Epithelial cell of proximal tubule (primary cell): ENCODE measurements at places on chromosomes 11 and 22.
A peak's percentile ranks its signal among the peaks of the same experiment; 100 is the strongest.

- DNase-seq, result no peak
Observed at GRCh38 chr11:45984192-45984591, 61.7 kb downstream of the LARGE2 start.

GRCh38 chr11:45076761-45077160, 69.7 kb upstream of the PRDM11 start:
- no peak for DNase-seq

DNA sequence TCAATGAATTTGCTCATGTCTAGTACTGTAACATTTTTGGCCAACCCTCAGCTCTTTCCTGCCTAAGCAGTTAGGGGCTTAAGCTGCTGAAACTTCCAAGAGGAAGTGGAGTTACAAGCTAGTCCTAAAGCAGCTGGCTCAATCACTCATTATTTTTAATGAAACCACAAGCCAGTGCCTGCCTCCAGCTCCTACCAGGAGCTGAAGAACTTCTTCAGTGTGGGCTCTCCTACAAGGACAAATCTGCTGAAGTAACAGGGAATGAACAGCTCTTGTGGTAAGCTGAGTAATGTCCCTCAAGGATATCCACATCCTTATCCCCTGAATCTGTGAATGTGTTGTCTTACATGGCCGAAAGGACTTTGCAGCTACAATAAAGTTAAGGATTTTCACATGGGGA, 112.5 kb downstream of the BBOX1 start:
- no peak for DNase-seq

GRCh38 chr11:111814557-111815320, 48.5 kb upstream of the PPP2R1B start:
- DNase-seq, result no peak

DNA sequence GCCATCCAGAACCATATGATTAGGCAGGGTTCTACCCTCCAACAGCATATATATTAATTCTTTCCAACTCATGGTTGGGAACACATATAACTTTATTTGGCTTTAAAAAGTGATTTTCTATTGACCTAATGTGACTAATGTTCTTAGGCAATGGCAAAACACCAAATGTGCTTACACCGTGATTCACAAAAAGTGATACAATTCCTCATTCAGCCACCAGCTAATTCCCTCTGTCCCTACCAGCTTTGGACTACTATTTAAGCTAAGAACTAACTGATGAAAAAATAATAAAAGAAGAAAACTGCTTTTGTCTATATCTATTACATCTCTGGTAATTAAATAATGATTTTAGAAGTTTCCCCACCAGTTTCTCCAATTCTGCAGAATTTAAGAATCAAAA, 4.7 kb downstream of the CTSC start:
- DNase-seq, result no peak

- no peak for DNase-seq
Observed at GRCh38 chr11:21631991-21632390, 560.9 kb upstream of the ANO5 start.

- DNase-seq, result no peak
Observed at GRCh38 chr11:66228521-66228920, 39.9 kb upstream of the RAB1B start.

- DNase-seq, result no peak
Observed at GRCh38 chr11:64971421-64972233, at the start of gene MAJIN. Gene MAJIN, minus strand, starts transcription at chr11:64972108. Its CDS starts 12,703 bp downstream, at chr11:64959405.

DNA sequence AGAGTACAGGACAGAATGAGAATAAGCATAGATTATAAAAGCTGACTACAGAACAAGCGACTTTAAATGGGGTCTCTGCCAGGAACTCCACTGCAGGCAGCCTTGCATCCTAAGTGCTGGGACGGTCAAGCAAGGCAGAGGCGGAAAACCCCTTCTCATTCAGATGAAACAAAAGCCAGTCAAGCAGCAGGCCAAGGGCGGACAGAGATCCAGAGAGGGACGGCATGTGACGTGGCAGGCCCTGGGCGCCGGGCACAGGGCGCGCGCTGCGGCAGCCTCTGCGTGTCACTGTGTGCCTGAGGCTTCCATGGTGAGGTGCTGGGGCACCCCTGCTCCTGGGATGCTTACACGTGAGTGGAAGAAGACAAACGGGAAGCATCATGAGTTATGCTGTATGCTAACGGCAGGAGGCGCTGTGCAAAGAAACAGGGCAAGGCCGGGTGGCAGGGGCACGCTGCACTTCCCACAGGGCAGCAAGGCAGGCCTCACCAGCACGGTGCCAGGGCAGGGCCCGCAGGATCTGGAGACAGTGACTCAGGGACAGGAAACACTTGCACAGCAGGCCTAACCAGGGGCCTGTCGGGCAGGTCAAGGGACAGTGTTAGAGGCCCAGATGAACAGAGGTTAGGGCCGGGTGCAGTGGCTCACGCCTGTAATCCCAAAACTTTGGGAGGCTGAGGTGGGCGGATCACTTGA, 6.2 kb downstream of the TOLLIP start:
- no peak for DNase-seq

DNA sequence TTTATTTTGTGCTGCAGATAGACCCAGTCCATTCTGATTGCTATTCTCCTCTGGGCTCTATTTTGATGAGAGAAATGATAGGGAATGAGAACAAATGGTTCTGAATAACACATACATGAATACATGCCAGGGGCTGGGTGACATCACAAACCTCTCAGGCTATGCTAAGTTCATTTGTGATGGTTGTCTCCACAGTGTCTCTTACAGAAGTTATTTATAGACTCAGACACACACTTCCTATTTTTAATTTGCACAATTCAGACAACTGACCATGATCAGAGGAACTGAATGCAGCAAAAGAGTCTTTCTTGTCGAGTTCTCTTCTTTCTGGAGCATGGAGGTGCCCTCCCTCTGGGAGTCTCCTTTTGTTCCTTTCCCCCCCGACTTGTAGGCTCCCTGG, 991.7 kb downstream of the OPCML start:
- no peak for DNase-seq

GRCh38 chr22:23504516-23504915, 75.6 kb downstream of the IGLL1 start:
- no peak for DNase-seq

DNA sequence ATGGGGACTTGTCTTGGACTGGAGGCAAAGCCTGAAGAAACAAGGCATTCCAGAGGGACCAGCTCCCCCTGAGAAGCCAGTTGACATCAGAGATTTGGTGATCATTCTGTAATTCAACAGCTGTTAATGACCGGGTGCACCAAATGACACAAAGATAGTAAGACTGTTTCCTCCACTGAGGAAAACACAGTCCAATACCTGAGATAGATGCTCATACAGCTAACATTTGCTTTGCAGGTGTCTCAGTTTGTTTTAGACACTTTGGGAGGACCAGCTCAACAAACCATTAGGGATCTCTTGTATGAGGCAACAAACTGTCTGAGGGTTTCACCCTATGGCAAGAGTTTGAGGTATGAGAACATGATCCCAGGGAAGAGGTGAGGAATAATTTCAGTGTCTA, 237.2 kb upstream of the PLET1 start:
- no peak for DNase-seq

DNA sequence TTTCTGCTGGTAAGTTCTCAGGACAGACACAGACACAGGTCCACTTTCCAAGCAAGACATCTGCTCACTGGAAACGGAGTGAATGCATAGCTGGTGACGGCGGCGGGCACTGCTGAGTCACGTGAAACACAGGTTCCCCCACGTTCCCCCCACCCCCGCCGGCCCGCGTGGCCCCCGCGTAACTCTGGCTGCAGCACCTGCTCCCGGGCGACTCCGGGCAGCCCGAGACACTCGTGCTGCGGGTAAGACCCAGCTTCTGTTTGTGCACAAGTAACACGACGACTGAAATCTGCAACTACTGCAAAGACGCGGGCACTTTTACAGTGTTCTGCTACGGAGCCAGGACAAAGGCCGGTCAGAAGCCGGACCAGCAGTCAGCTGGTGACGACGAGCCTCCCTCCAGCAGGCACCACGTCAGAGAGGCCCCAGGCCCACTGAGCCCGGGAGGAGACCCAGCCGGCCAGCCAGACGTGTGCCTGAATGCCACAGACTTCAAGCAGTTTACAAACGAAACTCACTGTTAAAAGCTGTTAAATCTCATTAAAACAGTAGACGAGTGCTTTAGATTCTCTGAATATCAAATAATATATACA, 12.9 kb upstream of the ARFGAP3 start:
- no peak for DNase-seq

- no peak for DNase-seq
Observed at GRCh38 chr11:111645657-111646316, 43.5 kb downstream of the SIK2 start.

GRCh38 chr22:44892243-44892642, 117.6 kb downstream of the PHF21B start:
- no peak for DNase-seq

DNA sequence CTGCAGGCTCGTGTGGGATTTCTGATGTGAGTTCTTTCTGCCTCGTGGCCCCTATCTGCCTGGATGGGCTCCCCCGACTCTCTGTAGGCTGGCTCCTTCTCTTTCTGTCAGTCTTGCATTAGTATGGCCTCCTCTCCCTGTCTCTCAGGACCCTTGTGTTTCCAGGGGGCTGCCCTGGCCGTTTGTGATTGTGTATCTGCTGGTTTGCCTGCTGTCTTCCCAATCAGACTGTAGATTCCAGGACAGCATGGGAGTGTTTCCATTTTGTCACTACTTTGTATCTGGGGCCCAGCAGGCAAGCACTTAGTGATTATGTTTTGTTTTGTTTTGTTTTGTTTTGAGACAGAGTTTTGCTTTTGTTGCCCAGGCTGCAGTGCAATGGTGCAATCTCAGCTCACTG, 25.6 kb downstream of the SNAP29 start:
- DNase-seq, result no peak

GRCh38 chr11:18265949-18266348, at the start of gene SAA1:
Gene SAA1, plus strand, starts transcription at chr11:18266264. Its CDS starts 624 bp downstream, at chr11:18266888.
- DNase-seq, result peak; percentile 50

- DNase-seq, result no peak
Observed at GRCh38 chr11:16321148-16321547, 35.2 kb downstream of the SOX6 start.

- no peak for DNase-seq
Observed at GRCh38 chr22:42231929-42232328, 38.5 kb downstream of the TCF20 start.

GRCh38 chr11:16737818-16738192, 642 bp upstream of the C11orf58 start:
- DNase-seq, result no peak

DNA sequence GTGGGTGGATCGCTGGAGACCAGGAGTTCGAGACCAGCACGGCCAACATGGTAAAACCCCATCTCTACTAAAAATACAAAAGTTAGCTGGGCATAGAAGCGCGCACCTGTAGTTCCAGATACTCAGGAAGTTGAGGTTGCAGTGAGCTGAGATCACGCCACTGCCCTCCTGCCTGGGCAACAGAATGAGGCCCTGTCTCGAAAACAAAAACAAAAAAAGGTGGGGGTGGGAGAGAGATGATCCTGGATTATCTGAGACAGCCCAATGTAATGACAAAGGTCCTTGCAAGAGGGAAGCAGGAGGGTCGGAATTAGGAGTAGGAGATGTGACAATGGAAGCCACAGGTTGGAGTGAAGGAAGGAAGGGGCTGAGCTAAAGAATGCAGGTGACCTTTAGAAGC, 87.6 kb upstream of the APOA1 start:
- no peak for DNase-seq

GRCh38 chr11:123601136-123601535, 53.3 kb downstream of the SCN3B start:
- no peak for DNase-seq

DNA sequence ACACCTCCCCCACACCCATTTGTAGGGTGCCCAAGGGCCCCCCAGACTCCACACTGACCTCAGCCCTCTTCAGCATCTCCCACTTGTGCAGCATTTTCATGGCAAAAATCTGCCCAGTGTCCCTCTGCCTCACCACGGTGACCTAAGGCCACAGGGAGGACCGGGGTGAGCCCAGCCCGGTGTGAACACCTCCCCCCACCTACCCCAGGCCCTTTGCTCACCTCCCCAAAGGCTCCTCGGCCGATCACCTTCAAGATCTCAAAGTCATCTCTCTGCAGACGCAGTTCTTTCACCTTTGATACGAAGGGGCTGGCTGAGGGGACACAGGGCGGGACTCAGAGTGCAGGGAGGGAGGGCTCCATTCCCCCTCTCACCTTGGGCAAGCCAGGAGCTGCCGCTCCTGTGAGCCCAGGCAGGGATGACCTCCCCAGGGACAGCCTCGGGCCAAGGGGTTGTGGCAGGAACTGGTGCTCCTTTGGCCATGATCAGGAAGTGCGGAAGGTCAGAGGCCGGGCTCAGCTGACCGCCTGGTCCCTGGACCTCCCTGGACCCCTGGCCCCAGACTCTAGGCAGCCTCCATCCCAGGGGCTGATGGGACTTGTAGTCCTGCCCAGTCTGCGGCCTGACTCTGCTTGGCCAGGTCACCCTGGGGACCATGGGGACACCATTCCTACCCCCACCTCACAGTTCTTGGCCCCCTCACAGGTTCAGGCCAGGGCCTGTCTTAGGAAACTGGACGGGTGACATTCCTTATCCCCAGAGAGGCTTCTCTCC, 2.7 kb downstream of the CDC42BPG start:
- no peak for DNase-seq

DNA sequence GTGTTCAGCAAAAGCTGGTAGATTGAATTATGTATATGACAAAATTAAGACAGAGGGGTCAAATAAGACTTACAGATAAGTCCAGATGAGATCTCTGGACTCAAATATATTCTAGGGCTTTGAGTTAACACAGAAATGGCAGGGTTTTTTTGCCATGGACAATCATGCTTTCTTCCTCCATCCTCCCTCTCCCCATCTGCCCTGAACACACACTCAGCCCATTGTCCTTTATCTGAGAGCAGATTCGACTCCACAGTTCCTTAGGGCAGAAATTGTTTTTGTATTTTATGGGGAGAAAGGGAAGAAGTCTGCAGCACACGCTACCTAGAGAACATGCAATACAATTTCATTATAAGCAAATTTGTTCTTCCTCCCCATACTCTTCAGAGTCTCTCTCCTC, 86.8 kb downstream of the SLC1A2 start:
- DNase-seq, result no peak

GRCh38 chr11:65571420-65571819, 918 bp upstream of the FAM89B start:
- DNase-seq, result no peak

DNA sequence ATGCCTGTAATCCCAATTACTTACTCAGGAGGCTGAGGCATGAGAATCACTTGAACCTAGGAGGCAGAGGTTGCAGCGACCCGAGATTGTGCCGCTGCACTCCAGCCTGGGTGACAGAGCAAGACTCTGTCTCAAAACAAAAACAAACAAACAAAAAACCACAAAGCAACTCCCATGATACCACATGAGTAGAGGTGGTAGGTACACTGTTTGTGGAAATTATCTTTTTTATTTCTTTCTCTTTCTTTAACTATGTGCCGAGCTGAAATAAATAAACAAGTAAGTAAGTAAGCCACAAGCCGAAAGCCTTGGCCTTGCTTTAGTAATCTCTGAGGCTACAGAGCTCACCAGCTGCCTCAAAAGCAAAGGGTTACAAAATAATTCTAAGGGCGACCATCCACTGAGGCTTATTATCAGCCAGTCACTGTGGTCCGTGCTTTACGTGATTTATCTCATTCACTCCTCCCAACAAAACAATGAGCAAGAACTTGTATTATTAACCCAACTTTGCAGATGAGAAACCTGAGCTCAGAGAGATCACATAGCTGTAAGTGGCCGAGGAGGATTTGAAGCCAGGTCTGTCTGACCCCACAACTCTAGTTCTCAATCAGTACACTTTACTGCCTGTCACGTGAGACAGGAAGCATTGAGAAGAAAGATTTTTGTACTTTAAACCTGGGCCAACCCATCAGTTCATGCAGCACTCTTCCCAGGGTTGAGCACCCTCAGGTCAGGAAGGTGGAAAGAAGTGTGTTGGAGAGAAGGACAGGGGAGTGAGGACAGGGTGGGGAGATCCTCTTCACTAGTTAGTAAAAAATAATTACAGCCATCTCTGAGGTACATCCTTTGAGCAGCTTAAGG, 69.8 kb upstream of the MTMR2 start:
- DNase-seq, result no peak
